ENCODE measurements at places on chromosomes 2 and 18. TPM values are rescaled to one million over a fixed set of nuclear protein-coding genes. Genes with fewer than 3 reads are reported as not detected.

- no peak for DNase-seq
Observed at GRCh38 chr18:78679613-78680260, 299.9 kb upstream of the SALL3 start.

DNA sequence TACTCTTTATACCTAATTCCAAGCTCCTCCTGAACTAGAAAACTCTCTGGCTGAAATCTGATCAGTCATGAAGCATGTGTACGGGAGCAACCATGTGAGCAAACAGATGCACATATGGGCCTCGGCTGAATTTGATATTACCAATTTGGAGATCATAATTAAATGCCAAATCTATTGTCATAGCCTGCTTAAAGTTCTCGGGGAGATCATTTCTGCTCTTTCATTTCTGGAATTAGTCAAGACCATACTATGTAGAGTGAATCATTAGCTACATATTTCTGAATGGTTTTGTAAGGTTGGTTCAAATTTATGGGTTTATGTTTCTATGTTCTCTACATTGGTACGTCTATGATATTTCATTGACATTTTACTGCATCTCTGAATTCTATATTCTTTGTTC lies 205.5 kb downstream of the UBE2E3 start:
- DNase-seq = no peak

- no peak for DNase-seq
Observed at GRCh38 chr2:143957321-143957720, 562.6 kb downstream of the ZEB2 start.

- no peak for DNase-seq
Observed at GRCh38 chr2:214807653-214808052, 1.8 kb downstream of the BARD1 start.

DNA sequence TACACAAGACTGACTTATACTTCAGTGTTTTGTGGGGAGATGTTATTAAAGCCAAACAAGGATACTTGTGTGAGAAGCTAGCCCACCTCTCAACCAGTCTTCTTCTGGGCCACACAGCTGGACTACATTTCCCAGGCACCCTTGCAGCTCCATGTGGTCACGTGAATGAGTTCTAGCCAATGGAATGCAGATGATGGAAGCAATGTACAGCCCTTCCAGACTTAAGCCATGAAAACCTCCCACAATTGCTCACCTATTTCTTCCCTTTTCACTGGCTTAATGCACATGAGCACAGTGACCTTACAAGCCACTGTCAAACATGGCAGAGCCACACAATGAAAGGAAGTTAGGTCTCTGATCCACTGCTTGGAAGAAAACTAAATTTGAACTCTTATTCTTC lies 20.4 kb upstream of the FEZ2 start:
- DNase-seq = no peak

DNA sequence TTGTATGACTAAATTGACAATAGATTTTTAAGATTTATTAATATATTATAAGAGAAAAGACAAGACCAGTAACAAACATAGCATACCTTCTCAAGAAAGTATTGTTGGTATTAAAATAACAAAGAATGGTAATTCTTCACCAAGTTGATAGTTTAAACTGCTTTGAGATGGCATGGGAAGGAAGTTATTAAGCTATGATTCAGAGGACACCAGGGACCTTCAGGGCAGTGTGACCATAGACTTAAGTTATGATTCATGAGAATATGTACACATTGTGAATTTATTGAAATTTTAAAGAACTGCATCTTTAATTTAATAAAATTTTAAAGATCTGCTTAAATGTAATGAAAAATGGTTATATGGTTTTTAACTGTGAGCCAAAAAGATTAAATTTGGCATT lies 205.7 kb downstream of the DSEL start:
- DNase-seq = no peak

GRCh38 chr18:267380-267687 lies 513 bp downstream of the THOC1 start:
- no peak for DNase-seq

DNA sequence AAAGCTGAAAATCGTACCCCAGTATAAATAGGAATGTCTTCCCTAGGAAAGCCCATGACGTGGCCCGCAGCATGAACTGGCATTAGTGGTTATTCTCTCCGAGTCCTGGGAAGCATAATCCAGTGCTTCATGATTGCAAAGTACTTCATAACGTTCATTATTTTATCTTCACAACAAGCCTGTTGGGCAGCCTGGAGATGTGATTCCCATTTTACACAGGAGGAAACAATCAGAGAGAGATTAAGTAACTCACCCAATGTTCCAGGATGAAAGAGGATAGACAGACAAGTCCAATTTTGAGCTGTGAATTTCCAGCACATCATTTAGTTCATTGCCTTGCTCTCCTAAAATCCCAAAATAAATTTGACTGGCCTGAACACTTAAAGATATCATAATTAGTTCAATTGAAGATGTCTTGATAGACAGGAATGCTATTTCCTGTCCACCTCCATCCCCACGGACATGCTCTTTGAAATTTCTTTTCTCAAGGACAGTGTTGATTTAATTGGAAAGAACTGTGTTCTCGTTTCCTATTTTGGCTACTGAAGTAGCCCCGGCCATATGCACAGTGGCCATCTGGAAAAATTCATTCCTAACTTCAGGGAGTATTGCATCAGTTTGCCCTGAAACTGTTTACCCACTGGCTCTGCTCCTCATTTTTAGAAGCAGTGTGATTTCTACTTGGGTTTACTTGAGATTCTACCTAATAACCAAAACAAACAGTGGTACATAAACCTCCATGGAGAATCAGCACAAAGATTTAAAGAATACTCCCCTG lies 93.9 kb downstream of the VWC2L start:
- DNase-seq = no peak

- DNase-seq = no peak
Observed at GRCh38 chr2:116098049-116098448, 1655.6 kb downstream of the DPP10 start.

GRCh38 chr2:149989447-149990063 lies 402.0 kb upstream of the MMADHC start:
- DNase-seq = no peak

DNA sequence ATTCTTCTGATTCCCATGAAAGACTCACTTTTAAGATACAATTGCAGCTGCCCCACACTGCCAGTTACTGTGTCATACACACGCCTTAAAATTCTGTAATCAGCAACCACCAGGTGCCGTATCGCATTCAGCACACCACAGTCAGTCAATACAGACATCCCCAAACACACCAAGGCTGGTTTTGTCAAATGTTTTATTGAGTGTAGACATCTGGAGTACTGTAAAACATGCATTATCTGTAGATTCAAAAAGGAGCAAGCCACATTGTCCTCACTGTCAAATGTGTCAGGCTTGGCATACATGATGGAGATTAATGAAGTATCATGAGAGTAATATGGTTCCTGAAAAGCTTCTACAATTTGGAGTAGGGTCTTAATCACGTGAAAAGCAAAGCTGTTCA lies 109.7 kb upstream of the SP3 start:
- no peak for DNase-seq

GRCh38 chr18:36109737-36110136 lies 19.4 kb downstream of the SLC39A6 start:
- DNase-seq = no peak

DNA sequence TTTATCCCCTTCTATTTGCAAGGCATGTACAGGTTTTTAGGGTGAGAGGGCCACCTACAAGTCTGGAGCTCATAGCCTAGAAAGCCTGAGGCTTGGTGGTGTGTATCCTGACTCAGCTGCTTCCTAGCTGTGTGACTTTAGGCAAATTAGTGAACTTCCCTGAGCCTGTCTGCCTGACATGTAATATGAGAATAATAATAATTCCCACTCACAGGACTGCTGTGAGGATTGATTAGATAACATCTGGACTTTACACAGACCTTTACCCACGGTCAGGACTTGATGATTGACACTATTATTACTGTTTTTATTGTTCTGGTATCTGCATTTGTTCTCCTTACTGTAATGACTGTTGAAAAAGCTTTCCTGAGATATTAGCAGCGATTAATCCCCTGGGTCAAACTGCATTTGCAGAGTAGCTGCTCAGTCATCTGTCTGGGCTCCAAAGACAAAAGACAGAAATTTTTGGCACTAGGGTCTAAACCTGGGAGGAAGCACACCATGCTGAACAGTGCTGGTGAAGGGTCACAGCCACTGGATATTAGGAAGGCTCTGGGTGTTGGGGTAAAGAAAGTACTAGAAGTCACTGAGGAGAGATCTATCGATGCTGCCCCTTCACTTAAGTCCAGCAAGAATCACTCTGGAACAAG lies 276.5 kb upstream of the FN1 start:
- no peak for DNase-seq

DNA sequence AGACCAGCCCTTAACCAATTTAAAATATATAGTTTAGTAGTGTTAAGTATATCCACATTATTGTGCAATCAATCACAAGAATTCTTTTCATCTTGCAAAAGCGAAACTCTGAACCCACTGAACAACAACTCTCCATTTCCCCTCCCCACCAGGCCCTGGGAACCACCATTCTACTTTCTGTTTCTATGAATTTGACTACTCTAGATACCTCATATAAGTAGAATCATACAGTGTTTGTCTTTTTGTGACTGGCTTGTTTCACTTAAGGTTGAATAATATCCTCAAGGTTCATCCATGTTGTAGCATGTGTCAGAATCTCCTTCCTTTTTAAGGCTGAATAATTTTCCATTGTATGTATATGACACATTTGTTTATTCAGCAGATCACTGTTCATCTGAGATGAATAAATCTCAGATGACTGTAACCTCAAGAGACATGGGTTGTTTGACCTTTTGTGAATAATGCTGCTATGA lies 8.1 kb upstream of the SOS1 start:
- no peak for DNase-seq

DNA sequence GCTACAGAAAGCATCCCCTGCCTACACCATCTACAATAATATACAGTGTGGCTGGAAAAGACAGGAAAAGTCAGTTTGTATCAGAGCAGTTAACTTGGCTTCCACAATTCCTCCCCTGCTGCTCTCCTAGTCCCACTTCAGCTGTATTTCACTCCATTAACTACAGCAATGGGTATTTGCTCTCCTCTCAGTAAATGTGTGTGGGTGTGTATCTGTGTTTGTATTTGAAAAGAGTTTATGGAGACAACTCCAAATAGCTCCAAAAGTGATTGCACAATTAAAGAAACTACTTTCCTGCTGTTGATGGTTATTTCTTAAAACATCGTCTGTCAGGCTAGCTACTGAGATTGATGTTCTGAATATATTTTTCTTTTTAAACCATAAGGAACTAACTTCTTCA lies 333.7 kb upstream of the FIGN start:
- no peak for DNase-seq

DNA sequence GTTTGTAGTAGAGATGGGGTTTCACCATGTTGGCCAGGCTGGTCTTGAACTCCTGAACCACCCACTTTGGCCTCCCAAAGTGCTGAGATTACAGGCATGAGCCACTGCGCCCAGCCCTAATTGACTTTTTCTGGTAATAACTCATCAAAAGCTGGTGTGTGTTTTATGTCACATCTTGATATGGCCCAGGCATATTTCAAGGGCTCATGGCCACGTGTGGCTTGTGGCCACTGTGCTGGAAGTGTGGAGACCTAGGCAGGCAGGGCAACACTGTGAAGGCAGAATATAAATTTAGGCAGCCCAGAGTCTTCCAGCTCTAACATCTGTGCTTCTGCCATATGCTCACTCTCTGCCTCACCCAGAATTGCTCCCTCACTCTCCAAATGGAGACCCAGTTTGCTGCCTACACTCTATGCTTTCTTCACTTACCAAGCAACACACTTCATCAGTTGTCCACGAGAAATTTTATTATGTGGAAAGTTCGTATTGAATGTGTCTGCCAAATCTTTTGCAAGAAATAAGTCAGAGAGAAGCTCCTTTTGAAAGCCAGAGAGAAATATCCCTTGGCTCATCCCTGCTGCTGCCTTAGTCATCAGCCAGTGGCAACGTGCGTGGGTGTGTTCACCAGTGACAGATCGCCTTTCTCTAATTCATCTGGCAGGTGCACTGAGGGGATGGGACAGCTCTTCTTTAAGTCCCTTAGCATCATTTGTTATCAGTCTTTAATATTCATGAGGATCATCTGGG lies 129.4 kb upstream of the CXCR4 start:
- no peak for DNase-seq

Gene FAM136A
- 20.5 TPM for total RNA-seq

Gene ADRA2B
- 4.5 TPM for total RNA-seq

Gene FLACC1
- total RNA-seq = 4.2 TPM

Gene CLEC4F
- not detected for total RNA-seq

Gene CABLES1
- 25.7 TPM for total RNA-seq

Gene SEMA4F
- 27.6 TPM for total RNA-seq

Gene WDR35
- 14.3 TPM for total RNA-seq

Gene FRZB
- total RNA-seq = 140 TPM

Gene CAB39
- total RNA-seq = 83.1 TPM

Data from thoracic aorta (tissue), 2 donors.